Activated naive CD8-positive, alpha-beta T cell treated with anti-CD3 and anti-CD28 coated beads for 36 hours (primary cell): ENCODE measurements at places on chromosomes 6 and 20. TPM values are rescaled to one million over a fixed set of nuclear protein-coding genes. Genes with fewer than 3 reads are reported as not detected.

The MLIP gene
- total RNA-seq: not detected

The CST1 gene
- not detected for total RNA-seq

The MAFB gene
- total RNA-seq: not detected

The HEY2 gene
- not detected for total RNA-seq

The CDH4 gene
- 0.06 TPM for total RNA-seq

The IRAK1BP1 gene
- total RNA-seq: 3.6 TPM

The CD83 gene
- total RNA-seq: 46.9 TPM

The RAET1G gene
- total RNA-seq: not detected

The FOXC1 gene
- not detected for total RNA-seq

The RAMACL gene
- total RNA-seq: 0.21 TPM

The LY6G5B gene
- total RNA-seq: 17.6 TPM
